ENCODE measurements at places on chromosomes 5 and 9. TPM values are rescaled to one million over a fixed set of nuclear protein-coding genes. Genes with fewer than 3 reads are reported as not detected.

The PRKAA1 gene
- polyA plus RNA-seq, result 9.6 TPM

The SMIM33 gene
- polyA plus RNA-seq, result not detected

The HCN1 gene
- polyA plus RNA-seq, result 0.31 TPM

The FAM221B gene
- polyA plus RNA-seq, result not detected

The LTC4S gene
- polyA plus RNA-seq, result 2.2 TPM

DNA sequence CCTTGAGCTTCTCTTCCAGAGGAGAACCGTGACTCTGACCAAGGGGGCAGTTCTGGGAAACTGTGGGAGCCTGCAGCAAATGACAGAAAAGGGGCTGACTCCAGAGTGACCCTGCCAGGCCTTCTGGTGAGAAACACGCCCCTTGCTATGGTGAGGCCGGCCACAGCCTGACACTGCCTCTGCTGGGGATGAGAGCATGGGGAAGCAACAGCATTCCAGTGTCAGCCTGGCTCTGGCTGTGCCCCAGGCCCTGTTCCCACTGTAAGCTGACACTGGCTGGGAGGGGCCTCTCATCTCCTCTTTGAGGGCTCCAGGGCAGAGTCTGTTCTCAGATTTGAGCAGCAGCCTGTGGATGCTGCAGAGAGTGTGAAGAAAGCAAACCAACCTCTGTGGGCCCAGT is 180.0 kb upstream of the IL12B start:
- H3K4me1 ChIP-seq, result no peaks in the 10 kb centered on the region
- no peak overlapping the region for H3K4me3 ChIP-seq
- H3K27me3 ChIP-seq, result no peaks in the 10 kb centered on the region
- H3K27ac ChIP-seq, result no peak overlapping the region

DNA sequence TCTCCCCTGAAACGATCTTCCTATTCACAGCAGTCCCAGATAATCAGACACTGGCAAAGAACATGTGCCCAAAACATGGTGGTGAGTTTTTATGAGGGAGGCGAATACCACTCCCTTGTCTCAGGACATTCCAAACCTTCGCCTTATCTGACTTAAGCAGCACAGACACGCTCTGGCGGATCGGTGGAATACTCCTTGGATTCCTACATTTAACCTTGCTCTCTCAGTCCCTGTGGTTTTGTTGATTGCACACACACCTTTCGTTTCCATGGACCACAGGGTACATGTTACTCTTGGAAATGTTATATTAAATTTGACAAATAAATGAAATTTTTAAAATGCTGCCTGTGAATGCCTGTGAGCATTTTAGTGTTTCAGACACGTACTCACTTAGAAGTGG is 87.8 kb upstream of the CPEB4 start:
- no peak overlapping the region for H3K27ac ChIP-seq
- no peaks in the 10 kb centered on the region for H3K27me3 ChIP-seq
- H3K4me3 ChIP-seq, result no peak overlapping the region
- DNase-seq, result no peak

GRCh38 chr9:117936185-117937130 is 232.3 kb downstream of the TLR4 start:
- no peak for DNase-seq
- no peaks in the 10 kb centered on the region for H3K4me1 ChIP-seq
- H3K4me3 ChIP-seq, result no peak overlapping the region

DNA sequence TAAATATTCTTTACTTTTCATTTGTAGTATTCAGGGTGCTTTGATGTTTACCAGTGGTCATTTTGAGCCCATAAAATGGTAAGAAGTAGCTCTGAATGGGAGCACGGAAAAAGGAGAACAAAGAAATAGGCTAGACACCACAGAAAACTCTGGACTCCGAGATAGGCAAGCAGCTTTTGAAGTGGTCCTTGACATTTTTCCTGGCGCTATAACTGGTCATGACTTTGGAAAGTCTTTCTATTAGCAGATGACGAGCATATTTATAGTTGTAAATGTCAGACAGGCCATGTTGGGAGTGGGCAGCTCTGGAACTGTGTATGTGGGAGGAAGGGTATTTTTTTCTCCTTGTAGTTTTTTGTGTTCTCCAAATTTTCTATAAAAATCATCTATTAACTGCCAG is 126.1 kb upstream of the POC5 start:
- no peak for DNase-seq
- H3K27me3 ChIP-seq, result no peaks in the 10 kb centered on the region
- no peak overlapping the region for H3K4me3 ChIP-seq
- no peaks in the 10 kb centered on the region for H3K36me3 ChIP-seq
- no peak overlapping the region for H3K27ac ChIP-seq
- no peaks in the 10 kb centered on the region for H3K4me1 ChIP-seq

DNA sequence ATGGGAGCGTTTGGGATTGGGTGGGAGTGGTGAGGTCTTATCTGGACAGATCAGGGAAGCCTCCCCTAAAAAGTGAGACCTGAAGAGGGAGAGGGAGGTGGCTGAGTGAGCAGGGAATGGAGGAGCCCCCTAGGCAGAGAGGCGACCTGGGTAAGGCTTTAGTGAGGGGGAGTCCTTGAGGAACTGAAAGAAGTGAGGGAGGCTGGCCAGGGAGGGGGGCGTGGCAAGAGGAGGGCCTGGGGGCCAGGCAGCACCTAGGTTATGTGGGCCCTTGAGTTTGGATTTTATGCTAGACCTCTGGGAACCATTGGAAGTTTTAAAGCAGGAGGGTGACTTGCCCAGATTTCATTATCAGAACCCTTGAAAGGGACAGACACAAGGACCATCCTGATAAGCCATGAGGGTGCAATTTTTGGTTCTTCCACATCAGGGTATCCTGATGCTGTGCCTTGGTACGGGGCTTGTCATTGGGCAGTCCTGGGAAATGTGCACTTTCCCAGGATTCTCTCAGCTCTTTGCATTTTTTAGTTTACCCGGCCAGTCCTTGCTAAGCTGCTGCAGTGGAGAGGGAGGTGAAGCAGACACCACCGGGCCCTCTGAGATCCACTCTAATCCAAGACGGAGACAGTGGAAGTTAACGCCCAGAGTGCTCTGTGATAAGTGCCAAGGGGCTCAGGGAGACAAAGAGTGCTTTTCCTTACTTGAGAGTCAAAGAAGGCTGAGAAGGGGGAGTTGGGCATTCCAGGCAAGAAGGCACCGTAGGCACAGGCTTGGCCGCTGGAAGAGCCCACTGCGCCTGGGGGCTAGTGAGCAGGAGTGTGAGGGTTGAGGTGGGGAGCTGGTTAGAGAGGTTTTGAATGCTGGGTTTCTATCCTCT is 16.1 kb downstream of the GSN start:
- H3K36me3 ChIP-seq, result no peaks in the 10 kb centered on the region
- no peak overlapping the region for H3K4me3 ChIP-seq
- DNase-seq, result peak; percentile 46

DNA sequence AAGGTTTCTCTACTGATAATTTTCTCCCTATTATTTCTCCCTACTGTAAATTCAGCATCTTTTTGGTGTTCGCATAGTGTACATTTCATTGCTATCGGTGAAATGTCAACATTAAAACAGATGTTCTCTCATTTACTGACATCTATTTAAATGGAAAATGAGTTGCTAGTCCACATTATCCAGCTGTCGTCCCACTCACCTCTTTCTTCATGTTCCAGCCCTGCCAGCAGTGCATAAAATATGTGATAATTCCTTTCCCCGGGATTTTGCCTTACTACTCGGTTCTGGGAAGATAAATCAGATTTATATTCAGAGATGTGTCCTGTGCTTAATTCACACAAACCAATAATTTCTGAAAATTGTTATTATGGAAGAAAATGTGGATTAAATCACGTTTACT is 155.8 kb downstream of the MYO10 start:
- H3K27me3 ChIP-seq, result no peaks in the 10 kb centered on the region
- H3K4me3 ChIP-seq, result no peak overlapping the region
- H3K36me3 ChIP-seq, result no peaks in the 10 kb centered on the region
- no peak for DNase-seq
- peaks cover 35% of the 10 kb centered on the region for H3K4me1 ChIP-seq

GRCh38 chr9:4494332-4494731 is 4.1 kb downstream of the SLC1A1 start:
- no peaks in the 10 kb centered on the region for H3K27me3 ChIP-seq
- no peak overlapping the region for H3K27ac ChIP-seq
- no peak for DNase-seq
- no peaks in the 10 kb centered on the region for H3K4me1 ChIP-seq

DNA sequence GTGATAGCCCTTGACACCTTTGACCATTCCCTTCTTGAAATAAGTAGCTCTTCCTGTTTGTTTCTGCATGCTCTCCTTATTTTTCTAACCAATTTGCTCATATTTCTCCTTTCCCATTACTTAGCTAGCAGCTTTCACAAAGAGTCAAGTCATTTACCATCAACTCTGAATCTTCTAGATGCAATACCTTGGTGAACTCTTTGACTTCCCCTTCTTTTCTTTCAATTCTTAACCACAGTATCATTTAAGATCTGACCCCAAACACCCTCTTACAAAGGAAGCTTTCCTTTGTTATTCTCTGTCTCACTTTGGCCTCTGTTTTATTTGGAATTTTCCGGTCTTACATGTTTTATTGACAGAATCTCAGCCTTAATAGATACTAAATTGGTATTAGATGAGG is 14.0 kb downstream of the NFX1 start:
- DNase-seq, result no peak
- H3K36me3 ChIP-seq, result peaks cover 35% of the 10 kb centered on the region
- no peak overlapping the region for H3K27ac ChIP-seq
- H3K4me1 ChIP-seq, result peaks cover 23% of the 10 kb centered on the region
- H3K4me3 ChIP-seq, result no peak overlapping the region

DNA sequence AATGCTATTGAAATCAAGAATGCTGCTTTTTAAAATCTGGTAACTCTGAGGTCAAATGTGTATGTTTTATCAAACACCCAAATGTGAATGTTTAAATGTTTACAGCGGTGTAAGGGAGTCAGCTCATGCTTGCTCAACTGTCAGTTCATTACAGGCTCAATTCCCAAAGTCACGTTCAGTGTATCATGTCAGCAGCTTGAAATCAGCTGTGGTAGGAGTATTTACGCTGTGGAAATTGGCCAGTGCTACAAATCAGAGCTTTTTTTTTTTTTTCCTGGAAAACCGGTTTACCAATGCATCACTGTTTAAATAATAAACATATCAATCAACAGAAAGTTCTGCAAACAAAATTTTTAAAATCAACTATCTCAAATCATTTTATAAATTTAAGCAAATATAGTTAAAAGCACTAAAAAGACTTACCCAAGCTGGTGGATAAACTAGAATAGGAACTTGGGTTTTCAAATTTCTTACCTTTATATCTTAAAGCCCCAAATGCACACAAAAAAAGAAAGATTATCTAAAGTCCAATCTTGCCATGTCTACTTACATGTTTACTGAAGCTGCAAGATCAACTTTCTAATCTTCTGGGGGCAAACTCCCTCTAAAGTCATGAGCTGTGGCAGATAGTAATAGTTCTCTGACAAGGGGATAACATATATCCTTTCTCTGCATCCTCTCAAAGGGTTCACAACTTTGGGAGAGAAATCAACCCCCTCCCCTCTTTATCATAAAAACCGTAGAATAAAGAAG is 57.6 kb upstream of the GRAMD2B start:
- H3K4me1 ChIP-seq, result no peaks in the 10 kb centered on the region
- no peak for DNase-seq
- H3K36me3 ChIP-seq, result no peaks in the 10 kb centered on the region

DNA sequence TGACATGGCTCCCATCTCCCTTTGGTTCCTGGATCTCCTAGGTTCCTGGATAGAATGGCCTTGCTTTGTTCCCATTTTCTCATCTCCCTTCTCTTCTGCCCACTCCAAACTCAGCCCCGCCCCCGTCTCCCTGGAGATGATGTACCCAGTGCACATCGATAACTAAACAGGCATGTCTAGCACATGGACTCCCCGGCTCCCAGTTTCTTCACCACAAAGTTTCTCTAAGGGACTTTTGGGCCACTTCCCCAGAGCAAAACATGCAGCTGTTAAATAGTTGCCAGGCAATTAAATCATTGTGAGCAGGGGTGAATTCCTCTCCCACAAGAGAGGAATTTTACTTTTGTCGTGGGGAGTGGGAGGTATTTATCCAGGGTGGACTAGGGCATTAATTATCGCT is 259.0 kb downstream of the GADD45G start:
- no peaks in the 10 kb centered on the region for H3K4me1 ChIP-seq
- no peaks in the 10 kb centered on the region for H3K36me3 ChIP-seq
- H3K4me3 ChIP-seq, result no peak overlapping the region

DNA sequence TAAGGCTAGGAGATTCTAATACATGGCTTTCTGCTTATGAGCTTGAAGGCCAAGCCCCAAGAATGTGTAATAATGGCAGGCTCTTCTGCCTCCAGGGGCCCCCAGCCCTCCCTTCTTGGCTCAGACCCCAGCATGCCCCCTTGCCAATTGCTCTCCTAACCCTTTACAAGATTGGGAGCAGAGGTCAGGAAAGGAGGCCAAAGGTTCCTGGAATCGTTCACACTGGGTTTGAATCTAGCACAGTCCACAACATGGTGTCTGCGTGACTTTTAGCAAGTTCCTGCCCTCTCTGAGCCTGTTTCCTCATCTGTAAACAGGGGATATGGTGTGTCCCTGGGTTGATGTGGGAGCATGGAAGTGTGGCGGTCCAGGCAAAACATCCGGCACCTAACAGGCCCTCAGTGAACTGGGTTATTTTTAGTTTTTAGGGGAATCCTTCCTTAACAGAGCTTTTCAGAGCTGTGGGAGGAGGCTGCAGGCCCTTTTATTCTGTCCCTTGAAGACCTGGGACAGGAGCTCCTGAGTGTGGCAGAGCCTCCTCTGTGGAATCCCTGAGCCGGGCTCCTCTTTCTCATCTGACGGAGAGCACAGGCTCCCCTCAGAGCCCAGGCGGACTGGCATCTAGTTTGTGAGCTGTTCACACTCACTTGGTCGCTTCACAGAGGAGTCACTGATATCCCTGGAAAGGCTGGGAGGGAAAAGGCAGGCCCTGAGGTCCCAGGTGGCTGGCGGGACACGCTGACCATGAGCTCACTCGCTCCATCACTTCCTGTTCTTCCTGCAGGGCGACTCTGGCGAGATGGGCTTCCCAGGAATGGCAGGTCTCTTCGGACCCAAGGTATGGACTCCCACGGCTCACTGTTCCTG is 23.4 kb upstream of the ORM1 start:
- H3K27me3 ChIP-seq, result no peaks in the 10 kb centered on the region
- DNase-seq, result no peak
- H3K4me3 ChIP-seq, result no peak overlapping the region
- no peaks in the 10 kb centered on the region for H3K4me1 ChIP-seq
- H3K27ac ChIP-seq, result no peak overlapping the region
- no peaks in the 10 kb centered on the region for H3K36me3 ChIP-seq

GRCh38 chr5:114362977-114363761 is 1.3 kb downstream of the KCNN2 start:
- peak overlapping the region; percentile 86 for H3K4me3 ChIP-seq
- peak; percentile 47 for DNase-seq
- H3K4me1 ChIP-seq, result peaks cover 5% of the 10 kb centered on the region
- peaks cover 3% of the 10 kb centered on the region for H3K27me3 ChIP-seq
- H3K27ac ChIP-seq, result no peak overlapping the region
